Activated CD4-positive, alpha-beta T cell treated with anti-CD3 and anti-CD28 coated beads for 36 hours (primary cell): ENCODE measurements at places on chromosomes 7 and 10. TPM values are rescaled to one million over a fixed set of nuclear protein-coding genes. Genes with fewer than 3 reads are reported as not detected.

MRPS16 gene
- total RNA-seq = 123 TPM

GJD4 gene
- total RNA-seq = not detected

AFAP1L2 gene
- 2.0 TPM for total RNA-seq

IDI2 gene
- total RNA-seq = not detected

GIMAP2 gene
- total RNA-seq = 40.1 TPM

AKR1C8 gene
- total RNA-seq = not detected

CDC14C gene
- not detected for total RNA-seq

GUSB gene
- 43.2 TPM for total RNA-seq

VSTM4 gene
- 0.11 TPM for total RNA-seq

OR2A12 gene
- not detected for total RNA-seq
